ENCODE measurements at places on chromosomes 13 and 19.
A peak's percentile ranks its signal among the peaks of the same experiment; 100 is the strongest.

DNA sequence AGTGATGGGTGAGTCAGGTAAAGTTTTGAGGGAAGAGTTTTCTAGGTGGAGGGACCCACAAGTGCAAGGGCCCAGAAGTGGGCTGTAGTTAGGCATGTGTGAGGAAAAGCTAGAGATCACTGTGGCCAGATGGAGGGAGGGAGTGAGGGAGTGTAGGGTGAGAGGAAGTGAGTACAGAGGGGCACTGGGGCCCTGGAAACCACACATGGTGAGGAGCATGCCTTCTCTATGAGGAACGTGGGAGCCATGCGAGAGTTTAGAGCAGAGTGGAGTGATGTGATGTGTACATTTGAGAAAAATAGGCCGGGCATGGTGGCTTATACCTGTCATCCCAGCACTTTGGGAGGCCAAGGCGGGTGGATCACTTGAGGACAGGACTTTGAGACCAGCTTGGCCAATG is 14.7 kb upstream of the SHKBP1 start:
- no peak for DNase-seq

DNA sequence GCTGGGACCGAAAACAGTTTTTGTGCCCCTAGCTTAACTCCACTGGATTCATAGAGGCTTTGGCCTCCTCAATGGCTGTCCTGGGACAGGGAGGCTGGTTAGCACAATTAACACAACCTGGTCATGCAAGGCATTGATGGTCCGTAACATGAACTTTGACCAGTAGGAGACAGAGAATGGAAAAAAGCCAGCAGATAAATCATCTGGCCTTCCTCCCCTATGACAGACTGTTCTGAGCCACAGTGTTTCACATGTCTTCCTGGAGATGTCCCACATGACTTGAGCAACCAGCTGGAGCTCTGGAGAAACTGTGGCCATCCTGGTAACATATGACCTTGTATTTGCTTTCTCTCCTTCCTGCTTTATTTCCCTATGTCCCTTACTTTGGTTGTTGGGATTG is 244.2 kb downstream of the UQCRFS1 start:
- DNase-seq = no peak

DNA sequence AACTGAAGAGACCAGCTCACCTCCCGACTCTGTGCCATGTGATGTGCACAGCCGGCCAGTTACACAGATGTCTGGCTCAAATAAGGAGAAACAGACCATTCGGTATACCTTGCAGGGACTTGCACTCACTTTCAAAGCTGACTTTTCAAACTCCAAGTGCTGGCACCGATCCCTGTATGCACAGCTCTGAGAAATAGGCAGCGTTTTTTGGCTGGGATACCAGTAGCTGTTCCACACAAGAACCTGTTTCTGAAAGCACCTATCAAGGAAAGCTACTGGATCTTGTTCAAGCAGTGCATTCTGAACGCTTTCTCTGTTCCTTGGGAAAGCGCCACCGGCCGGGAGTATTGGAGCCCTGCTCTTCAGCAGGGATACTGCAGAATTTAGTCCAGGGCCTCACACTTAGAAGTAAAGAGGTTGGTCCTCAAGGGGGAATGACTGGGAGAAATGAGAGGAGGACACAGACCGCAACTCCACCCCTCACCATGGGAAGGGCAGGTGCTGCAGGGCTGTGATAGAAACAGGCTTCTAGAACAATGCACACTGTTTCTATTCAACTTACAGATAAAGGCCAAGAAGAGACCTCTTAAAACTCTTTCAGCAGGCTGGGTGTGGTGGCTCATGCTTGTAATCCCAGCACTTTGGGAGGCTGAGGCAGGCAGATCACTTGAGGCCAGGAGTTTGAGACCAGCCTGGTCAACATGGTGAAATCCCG is 53.6 kb upstream of the PABPC3 start:
- DNase-seq = no peak

DNA sequence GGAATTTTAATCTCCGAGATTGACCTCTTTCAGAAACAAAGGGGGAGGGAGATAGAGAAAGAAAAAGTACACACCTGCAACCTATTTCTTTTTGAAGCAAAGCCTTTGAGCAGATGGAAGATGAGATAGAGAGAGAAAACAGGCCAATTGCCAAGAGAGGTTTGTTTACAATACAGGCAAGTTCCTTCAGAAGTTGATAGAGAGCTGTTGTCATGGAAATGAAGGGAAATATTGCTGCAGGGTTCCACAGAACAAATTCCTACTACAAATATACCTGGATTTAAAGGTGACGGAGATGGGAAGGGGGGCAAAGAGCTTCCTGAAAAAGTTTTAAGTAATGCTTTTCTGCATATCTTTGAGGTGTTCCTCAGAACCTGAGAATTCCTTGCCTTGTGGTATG is 388.4 kb downstream of the NDFIP2 start:
- DNase-seq = no peak

- DNase-seq = no peak
Measured at GRCh38 chr13:111551204-111551820, 230.9 kb downstream of the TEX29 start.

- peak; percentile 96 for DNase-seq
Measured at GRCh38 chr19:19034204-19034624, 811 bp downstream of the ARMC6 start.

DNA sequence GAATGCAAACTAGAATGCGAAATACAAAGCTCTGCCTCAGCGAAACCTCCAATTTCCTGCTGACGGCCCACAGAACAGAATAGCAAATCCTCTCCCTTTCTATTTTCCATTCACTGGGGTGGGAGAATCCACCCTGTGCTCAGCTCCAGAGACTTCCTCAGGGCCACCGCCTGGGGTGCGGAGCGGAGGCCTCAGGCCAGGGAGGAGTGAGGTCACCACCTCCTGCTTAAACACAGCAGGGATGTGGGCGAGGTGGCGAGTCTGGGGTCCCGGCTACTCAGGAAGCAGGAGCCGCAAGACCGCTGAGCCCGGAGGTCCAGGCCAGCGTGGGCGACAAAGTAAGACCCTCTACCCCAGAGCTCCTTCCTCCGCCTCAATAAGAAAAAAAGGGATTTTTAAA is 666 bp upstream of the ZNF320 start:
- no peak for DNase-seq

- DNase-seq = no peak
Measured at GRCh38 chr13:30928978-30929377, 3.5 kb upstream of the TEX26 start.

DNA sequence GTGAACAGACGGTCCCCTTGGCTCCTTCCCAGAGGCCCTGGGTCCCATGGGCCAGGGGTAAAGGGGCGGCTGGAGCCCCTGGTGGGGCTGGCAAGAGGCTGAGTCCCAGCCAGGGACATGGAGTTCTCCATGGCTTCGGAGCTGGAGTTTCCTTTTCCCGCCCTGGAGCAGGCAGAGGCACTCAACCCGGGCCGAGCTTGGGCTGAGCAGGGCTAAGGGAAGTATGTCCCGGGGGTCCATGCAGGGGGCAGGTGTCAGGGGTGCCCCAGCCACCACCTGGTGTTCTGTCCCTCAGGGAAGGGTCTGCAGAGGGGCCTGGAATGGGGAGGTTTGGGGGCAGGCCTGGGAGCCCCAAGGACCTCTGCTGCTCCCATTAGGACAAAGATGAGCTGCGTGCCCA is 54.0 kb upstream of the TPM4 start:
- no peak for DNase-seq

DNA sequence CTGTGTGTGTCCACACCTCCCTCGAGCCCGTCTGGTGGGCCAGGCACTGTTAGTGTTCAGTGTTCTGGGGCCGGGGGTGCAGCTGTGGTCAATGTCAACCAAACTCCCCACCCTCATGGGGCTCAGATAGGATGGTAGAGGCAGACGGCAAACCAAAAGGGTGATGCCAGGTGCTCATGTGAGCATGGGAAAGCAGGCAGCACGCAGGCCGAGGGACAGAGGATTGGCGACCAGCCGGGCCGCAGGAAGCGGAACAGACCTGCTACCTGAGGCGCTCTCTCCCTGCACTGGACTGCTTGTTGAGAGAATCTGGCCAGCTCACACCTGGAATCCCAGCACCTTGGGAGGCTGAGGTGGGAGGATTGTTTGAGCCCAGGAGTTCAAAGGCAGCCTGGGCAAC is 29.1 kb downstream of the DHX34 start:
- no peak for DNase-seq

- DNase-seq = no peak
Measured at GRCh38 chr19:39637891-39638290, 17.8 kb upstream of the LGALS16 start.

GRCh38 chr13:87536899-87537298 is 134.3 kb upstream of the SLITRK5 start:
- no peak for DNase-seq

GRCh38 chr19:51654783-51655182 is 8.2 kb upstream of the SIGLEC14 start:
- peak; percentile 13 for DNase-seq

DNA sequence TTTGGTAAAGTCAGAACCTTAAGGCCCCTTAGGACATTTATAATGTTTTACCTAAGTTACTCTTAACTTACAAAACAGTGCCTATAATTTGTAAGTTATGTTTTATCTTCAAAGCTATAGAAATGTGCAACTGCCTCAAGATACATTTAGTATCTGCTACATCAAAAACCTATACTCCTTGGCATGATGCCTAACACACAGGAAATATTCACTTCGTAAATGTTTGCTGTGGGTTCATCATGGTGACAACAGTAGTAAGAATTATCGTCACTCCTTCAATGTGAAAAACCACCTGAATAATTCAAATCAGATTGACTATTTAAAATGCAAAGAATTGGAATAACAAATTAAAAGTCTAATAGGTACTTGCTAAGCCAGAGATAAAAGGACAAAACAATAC is 184.1 kb downstream of the DIAPH3 start:
- no peak for DNase-seq

DNA sequence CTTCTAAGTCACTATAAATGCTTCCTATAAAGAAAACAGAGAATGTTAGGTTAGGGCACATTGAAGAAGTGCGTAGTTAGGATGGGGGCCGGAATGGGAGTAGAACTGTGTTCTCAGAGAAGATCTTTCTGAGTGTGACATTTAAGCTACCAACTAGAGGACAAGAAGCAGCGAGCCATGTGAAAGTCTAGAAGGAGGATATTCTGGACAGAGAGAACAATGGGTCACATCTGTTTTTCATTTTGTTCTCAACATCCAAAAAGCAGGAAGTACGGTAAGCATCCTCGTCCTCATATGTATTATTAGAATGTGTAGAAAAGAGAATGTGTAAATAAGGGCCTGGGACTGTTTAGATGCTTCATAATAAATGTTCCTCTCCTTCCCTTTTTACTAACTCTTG is 44.5 kb upstream of the PARP4 start:
- no peak for DNase-seq

GRCh38 chr13:34583181-34583580 is 358.9 kb upstream of the NBEA start:
- DNase-seq = no peak

GRCh38 chr19:13503570-13504235 is 2.6 kb downstream of the CACNA1A start:
- DNase-seq = no peak

DNA sequence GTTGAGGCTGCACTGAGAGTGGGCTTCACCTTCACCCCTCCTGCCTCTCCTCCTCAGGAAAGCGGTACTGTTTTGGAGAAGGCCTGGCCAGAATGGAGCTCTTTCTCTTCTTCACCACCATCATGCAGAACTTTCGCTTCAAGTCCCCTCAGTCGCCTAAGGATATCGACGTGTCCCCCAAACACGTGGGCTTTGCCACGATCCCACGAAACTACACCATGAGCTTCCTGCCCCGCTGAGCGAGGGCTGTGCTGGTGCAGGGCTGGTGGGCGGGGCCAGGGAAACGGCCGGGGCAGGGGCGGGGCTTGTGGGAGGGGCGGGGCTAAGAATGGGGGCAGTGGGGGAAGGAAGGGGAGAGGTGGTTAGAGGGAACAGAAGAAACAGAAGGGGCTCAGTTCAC is 7.5 kb downstream of the CYP2A13 start:
- DNase-seq = no peak

DNA sequence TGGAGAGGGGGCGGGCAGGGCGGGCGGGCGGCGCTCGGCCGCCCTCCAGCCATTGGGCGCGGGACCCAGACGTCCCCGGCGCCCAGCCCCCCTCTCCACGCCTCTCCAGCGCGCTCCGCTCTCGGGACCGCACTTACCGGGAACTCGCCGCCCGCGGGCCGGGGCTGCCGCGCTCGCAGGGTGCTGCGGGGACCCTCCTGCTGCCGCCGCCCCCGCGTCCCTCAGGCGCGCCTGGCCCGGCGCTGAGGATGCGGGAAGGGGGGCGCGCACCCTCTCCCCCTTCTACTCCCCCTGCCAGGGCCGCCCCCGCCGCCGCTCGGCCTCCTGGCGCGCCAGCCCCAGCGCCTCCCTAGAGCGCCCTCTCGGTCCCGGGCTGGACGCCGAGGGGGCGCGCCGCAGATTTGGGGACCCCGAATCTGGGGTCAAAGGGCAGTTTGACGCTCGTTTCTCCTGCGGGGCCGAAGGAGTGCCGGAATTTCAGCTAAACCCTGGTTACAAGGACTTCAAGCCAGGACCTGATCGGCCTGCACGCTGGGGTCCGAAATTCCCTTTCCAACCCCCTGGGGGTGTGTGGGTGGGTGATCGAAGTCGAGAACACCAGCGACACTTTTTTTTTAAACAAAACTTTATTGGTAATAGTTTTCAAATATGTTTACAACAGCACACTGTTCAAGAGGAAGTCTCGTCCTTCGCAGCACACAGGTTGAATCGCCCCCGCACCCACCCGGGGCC is 696 bp upstream of the SAMD1 start:
- peak; percentile 88 for DNase-seq

GRCh38 chr13:54144828-54145227 is 1116.2 kb downstream of the OLFM4 start:
- DNase-seq = no peak

GRCh38 chr19:17103177-17103576 is 27.6 kb downstream of the MYO9B start:
- DNase-seq = peak; percentile 39

DNA sequence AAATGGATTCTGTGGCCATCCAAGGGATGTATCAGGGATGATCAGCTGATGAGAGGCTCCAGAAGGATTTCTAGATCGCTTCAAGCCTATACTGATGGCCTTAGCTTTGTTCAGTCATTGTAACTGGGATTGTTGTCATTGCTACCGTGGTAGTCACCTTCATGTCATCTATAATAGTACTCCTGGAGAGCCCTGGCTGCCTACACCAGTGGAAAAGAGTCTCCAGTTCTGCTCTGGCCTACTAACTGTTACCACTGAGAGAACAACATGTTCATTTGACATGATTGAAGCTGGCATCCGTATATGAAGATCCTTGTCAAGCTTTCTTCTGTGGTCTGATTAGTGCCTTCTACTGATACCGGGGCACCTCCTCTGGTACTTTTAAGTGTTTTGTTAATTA is 131.3 kb downstream of the B3GLCT start:
- no peak for DNase-seq

DNA sequence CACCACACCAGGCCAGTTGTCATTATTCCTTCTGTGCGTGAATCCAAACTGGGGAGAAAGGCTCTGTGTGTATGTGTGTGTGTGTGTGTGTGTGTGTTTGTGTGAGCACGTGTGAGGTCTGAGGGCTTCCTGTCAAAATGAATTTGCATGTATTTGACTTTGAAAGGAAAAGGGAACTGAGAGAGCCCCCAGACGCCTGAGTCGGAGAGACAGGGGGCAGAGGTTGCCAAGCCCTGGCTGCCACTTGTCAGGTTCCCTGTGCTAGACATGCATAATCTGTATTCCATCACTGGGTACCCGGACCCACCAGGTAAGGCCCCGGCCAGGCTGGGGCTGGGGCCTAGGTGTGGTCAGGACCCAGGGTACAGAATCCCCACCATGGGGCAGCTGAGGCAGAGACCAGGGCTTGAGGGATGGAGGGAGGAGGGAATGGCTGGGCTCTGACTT is at the start of gene CLEC17A:
Gene CLEC17A (plus strand): TSS at position 191 of the 447 bp plus-strand sequence. CDS start 77 bp downstream, at position 268.
- peak; percentile 90 for DNase-seq
